NCI-H446 (cell line): ENCODE measurements at places on chromosomes 4 and X.

DNA sequence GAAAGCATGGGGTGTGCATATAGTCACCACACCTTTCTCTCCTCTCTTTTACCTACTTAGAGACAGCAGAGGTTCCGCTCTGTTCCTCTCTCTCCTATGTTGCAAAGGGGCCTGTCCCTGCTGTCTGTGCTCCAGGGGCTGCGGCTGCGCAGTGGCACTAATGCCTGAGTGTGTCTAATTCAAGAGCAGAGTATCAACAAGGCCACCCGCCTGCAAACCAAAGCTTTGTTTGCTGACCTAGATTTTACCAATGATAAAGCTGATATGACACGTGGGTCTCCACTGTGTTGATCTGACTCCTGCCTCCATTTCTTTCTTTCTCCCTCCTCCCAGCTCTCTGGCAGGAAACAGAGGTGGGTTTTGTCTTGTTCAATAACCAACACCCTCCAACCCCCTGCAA lies 74.9 kb downstream of the NSG1 start:
- DNase-seq: no peak

DNA sequence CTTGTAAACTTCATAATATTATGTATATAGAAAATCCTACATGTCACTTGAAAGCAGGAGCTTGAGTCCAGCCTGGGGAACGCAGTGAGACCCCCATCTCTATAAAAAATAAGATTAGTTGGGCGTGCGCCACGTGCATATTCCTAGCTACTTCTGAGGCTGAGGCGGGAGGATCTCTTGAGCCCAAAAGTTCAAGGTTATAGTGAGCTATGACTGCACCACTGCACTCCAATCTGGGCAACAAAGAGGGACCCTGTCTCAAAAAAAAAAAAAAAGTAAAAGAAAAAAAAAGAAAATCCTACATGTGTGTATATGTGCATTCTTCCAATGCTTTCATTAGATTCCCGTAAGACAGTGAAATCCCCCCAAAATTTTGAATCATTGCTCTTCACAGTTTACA lies 1.7 kb downstream of the SEC31A start:
- no peak for DNase-seq

DNA sequence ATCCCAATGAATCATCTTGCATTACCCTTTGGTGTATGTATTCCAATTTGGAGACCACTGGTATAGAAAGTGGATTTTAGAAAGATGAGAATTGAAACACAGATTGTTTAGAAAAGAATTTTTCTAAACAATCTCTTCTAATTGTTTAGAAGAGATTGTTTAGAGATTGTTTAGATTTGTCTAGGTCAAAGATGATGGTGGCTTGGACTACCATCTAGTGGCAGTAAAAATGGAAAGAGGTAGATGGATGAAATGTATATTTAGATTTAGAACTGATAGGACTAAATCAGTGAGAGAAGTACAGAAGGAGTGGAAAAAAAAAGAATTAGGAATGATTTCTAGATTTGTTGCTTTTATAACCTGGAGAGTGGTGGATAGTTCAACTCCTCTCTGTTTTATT lies 70.6 kb downstream of the ARSJ start:
- DNase-seq: no peak

- DNase-seq: no peak
These were observed 14.2 kb upstream of the CFAP299 start for GRCh38 chr4:80321341-80321740.

- DNase-seq: no peak
These were observed 286.5 kb downstream of the EPHA5 start for GRCh38 chr4:65383589-65384305.

- DNase-seq: no peak
These were observed 17.7 kb upstream of the PITX2 start for GRCh38 chr4:110640576-110640975.

GRCh38 chr4:71648923-71649322 lies 135.0 kb downstream of the GC start:
- DNase-seq: no peak

GRCh38 chr4:700587-701264 lies 4.9 kb upstream of the PCGF3 start:
- no peak for DNase-seq

DNA sequence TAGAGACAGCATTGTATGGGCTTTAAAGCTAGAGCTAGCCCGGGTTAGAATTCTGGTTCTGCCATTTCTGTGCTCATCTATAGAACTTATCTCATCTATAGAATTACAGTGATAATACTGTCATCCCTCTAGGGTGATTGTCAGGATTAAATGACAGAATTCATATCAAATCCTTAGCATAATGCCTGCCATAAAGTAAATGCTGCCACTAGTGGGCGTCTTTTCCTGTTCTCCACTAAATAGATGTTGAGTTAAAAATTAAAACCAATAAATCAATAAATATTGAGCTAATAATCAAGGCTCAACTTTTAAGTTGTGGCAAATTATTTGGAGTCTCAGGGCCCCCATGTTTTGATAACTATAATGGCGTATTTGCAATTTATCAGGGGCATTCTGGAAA lies 19.7 kb downstream of the GRIA3 start:
- DNase-seq: no peak

DNA sequence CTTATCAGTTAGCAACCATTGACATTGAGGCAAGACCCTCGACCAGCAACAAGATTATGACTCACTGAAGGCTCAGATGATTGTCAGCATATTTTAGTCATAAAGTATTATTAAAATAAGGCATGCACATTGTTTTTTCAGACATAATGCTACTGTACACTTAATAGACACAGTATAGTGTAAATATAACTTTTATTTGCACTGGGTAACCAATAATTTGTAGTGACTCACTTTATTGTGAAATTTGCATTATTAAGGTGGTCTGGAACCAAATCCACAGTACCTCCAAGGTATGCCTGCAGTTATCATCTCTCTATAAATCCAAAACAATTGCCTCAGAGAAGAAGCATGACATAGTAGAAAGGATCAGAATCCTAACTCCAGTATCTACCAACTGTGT lies 330.1 kb upstream of the SMIM31 start:
- no peak for DNase-seq

GRCh38 chr4:51885363-51885762 lies 42.4 kb downstream of the DCUN1D4 start:
- DNase-seq: no peak

DNA sequence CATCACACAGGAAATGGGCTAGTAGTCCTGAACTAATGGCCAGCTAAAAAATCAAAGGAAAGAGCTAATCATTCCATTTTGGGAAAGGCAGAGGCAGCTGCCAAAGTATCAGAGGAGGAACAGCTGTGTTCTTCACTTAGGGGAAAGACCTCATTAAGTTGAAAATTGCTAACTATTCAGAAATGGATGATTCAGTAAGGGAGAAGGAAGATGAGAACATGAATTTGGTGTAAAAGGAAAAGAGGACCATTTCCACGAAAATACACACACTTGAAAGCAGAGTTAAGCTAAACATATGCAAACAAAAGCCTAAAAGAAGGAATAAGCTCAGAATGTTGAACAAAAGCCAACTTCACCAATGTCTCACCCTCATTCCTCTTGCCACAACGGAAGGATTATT lies 90.4 kb downstream of the PCDH19 start:
- no peak for DNase-seq

DNA sequence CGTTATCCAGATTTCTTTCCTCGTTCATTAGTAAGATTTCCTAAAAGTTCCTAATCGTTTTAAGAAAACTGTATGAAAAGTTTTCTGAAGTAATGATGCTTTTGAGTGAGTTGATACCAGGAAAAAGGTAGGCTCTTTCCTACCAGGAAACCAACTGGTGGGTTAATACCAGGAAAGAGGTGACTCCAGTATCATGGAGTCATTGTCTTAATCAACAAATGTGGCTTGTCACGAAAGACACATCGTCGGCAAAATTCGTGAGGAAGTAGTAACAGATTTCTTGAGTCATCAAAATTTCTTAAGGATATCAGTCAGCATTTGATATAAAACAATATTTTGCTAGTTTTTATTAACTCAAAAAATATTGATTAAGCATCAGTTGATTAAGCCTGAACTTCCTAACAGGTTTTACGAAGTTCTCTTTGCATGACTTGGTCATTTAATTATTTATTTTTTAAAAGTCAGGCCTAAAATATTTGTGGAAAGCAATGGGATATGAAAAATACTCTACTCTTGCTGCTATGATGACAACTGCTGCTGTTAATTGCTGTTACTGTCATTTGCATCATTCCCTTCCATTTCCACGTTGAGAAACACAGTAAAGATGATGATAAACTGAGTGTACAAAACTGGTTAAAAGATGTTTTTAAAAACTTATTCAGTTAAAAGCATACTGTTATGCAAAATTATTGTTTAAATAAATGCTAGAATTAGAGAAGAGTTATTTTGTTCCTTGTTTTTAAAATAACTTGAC lies 3.2 kb upstream of the PPBP start:
- DNase-seq: no peak

DNA sequence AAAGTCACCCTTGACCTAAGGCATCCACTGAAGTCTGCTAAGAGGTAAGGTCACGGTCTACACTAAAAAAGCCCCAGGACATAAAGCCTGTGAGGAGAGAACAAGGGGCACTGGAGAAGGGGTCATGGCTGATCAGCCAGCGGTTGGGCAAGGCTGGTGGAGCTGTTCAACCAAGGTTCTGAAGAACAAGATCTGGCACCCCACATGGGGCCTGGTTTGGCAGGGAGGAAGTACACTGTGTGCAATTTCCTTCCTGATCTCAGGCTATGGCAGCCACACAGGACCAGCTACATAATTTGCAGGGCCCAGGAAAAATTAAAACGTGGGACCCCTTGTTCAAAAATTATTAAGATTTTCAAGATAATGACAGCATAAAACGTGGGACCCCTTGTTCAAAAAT lies 14.1 kb upstream of the BRS3 start:
- no peak for DNase-seq

DNA sequence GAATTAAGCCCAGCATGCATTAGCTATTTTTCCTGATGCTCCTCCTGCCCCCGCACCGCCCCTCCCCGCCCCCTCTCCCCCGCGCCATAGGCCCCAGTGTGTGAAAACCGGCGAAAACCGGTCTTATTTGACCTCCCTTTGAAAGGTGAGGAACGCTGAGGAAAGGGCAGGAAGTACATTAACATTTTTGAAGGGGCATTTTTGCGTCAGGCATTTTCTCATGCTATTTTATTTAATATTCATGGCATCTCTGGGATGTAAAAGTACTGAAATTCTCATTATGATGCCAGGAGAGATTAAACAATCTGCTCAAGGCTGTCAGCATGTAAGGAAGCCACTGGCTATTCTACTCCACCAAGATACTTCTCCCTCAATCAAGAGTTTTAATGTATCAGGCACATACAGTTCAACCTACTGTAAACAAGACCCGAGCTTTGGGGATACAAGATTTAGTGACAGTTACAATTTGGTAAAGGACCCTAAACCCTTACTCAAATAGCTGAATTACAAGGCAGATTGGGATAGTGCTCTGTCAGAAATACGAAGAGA lies 1.2 kb upstream of the NMU start:
- DNase-seq: no peak

DNA sequence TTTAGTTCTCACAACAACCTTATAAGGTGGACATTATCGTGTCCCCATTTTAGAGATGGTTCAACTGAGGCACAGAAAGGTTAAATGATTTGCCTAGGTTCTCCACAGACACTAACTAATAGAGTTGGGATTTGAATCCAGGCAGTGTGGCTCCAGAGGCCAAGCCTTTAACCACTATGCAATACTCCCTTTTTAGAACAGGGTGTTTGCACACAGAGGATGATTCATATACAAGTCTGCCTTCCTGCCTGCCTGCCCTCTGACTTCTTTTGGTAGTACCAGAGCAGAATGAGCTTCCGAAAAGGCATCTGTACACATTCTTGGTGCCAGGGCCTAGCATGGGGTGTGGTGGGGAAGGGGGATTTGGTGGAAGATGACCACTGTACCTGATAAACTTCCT lies 150.8 kb upstream of the ARHGEF9 start:
- no peak for DNase-seq

GRCh38 chrX:65723706-65724105 lies 56.3 kb downstream of the MSN start:
- DNase-seq: no peak

- DNase-seq: no peak
These were observed 55.4 kb upstream of the AADAT start for GRCh38 chr4:170145120-170145519.

- DNase-seq: no peak
These were observed 6.2 kb downstream of the GK start for GRCh38 chrX:30659421-30659820.

DNA sequence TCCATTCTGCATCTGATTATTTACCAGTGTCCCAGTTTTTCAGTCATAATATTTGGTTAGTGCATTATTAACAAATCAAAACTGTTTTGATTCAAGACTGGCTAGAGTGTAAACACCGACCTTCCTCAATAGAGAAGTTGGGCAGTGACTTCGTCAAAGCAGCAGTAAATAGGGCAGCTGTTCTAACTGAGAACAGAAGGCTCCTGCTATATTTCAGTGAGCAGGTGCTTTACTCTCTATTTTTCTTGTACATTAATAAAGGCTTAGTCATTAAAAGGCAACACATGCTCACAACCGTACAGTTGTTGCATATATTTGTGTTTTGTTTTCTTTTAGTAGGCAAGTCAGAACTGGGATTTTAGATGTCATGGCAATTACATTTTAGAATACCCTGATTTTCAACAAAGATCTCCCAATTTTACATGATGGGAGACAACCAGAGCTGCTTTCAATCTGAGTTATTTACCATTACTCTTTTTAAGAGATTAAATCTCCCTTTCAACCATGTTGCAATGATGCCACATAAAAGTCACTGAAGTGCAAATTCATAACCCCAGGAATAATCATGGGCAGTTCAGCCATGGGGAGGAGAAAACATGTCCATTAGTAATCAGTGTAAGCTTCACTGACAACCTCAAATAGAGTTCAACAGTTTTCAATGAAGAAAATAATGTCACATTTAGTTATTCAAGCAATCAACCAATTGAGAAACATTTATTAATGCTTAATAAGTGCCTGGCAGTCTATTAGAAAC lies 233.3 kb downstream of the NDST4 start:
- peak; percentile 45 for DNase-seq

DNA sequence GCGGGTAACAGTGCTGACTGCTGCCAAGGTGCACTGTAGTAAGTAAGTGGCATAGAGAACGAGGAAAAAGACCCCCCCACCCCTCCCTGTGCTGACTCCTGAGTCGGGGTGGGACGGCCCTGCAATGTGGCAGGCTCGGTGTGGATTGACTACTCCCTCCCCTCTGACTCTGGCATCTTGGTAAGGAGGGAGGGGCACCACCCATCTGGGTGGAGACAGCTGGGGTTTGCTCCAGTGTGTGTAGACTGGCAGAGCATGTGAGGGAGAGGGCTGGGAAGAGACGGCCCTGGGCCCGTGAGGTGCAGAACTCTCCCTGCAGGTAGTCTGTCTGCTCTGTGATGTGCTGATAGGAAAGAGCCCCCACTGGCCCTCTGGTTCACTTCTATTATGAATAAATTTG lies 31.0 kb downstream of the NSG1 start:
- no peak for DNase-seq

DNA sequence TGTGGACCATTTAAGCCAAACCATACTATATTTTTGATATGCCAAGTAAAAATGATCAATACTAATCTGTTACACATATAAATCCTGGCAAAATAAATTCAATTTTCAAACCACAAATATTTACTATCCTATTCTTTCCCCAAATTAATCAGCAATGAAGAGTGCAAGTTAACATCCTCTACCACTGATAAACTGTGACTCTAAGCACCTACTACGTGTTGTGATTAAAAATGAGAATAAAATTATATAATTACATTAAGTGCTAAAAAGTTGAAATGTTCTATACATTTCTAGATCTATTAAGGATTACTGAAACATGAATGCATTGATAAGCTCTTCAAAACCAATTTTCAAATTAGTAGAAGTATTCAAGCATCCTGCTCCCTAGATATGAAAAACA lies 3.4 kb downstream of the KLHL15 start:
- no peak for DNase-seq
